ENCODE measurements at places on chromosomes 2 and 18. TPM values are rescaled to one million over a fixed set of nuclear protein-coding genes. Genes with fewer than 3 reads are reported as not detected.

The L3MBTL4 gene
- 0.27 TPM for total RNA-seq

The PARD3B gene
- total RNA-seq, result 34.5 TPM

The CRIM1 gene
- 465 TPM for total RNA-seq

The SP5 gene
- total RNA-seq, result not detected

The MSTN gene
- 0.27 TPM for total RNA-seq

The MPV17 gene
- total RNA-seq, result 68.1 TPM

The ANKRD30B gene
- total RNA-seq, result not detected

The OSBPL6 gene
- total RNA-seq, result 0.95 TPM

The UGT1A5 gene
- not detected for total RNA-seq

The EFEMP1 gene
- total RNA-seq, result 2,754 TPM

The TFCP2L1 gene
- total RNA-seq, result 1.1 TPM

The ACVR1C gene
- total RNA-seq, result not detected

The RUFY4 gene
- total RNA-seq, result 0.68 TPM

The KCNG2 gene
- total RNA-seq, result 1.5 TPM

The ANKRD53 gene
- 4.6 TPM for total RNA-seq

The LYPD1 gene
- total RNA-seq, result 0.28 TPM

The AFF3 gene
- 20.1 TPM for total RNA-seq

The GREB1L gene
- 20.0 TPM for total RNA-seq

The STEAP3 gene
- total RNA-seq, result 17.9 TPM

The IGFBP5 gene
- 2,105 TPM for total RNA-seq

The NTSR2 gene
- not detected for total RNA-seq

The ST8SIA5 gene
- total RNA-seq, result 0.14 TPM

The ALPG gene
- total RNA-seq, result not detected

The CREG2 gene
- total RNA-seq, result not detected

The SLC16A14 gene
- total RNA-seq, result 3.0 TPM

The FBXO36 gene
- 2.4 TPM for total RNA-seq

The ASB18 gene
- total RNA-seq, result not detected
